ENCODE measurements at places on chromosomes 5 and 9.

- DNase-seq: peak; percentile 56
Observed at GRCh38 chr5:54547711-54548250, 30.2 kb downstream of the SNX18 start.

- DNase-seq: no peak
Observed at GRCh38 chr5:161966564-161966963, 101.0 kb upstream of the GABRG2 start.

- peak; percentile 62 for DNase-seq
Observed at GRCh38 chr5:120252839-120253238, 211.3 kb upstream of the PRR16 start.

DNA sequence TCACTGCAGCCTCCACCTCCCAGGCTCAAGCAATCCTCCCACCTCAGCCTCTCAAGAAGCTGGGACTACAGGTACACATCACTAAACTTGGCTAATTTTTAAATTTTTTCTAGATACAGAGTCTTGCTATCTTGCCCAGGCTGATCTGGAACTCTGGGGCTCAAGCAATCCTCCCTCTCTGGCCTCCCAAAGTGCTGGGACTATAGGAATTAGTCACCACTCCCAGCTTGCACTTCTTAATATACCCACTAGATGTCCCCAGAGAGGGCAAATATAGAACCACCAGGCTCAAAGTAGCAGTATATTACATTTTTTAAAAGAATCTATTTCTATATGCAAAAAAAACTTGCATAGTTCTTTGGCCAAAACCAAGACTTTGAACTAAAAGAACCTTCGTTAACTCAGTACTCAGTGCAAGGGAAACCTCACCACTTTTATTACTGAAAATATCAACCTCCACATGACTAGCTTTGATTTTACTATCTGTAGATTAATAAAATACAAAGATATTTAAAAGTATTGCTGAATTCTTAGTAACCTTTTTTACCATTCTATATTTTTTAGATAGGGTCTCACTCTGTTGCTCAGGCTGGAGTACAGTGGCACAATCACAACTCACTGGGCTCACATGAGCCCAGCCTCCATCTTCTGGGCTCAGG is 25.8 kb upstream of the HSD17B3 start:
- DNase-seq: peak; percentile 47

DNA sequence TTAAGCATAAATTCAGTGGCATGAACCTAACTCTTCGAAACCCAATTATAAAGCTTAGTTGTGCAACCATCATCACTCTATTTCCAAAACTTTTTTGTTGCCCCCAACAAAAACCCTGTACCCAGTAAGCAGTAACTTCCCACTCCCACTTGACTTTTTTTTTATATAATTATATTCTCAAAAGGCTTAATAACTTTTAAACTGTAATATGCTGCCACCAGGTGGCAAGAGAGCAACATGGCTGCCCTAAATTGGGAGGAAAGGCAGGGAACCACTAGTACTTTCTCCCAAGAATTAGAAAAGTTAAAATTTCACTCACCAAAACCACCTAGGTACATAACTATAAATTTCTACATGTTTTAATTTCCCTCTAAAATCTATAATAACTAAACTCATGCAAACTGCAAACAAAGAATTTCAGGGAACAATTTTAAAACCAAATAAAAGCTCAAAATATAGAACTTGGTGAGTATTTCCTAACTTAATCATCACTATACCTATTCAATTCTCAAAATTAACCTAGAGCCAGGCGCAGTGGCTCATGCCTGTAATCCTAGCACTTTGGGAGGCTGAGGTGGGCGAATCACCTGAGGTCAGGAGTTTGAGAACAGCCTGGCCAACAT is 50.2 kb upstream of the RNF38 start:
- peak; percentile 48 for DNase-seq

- no peak for DNase-seq
Observed at GRCh38 chr9:129999141-129999510, 43.9 kb downstream of the FNBP1 start.
